ENCODE measurements at places on chromosomes 4 and X. TPM values are rescaled to one million over a fixed set of nuclear protein-coding genes. Genes with fewer than 3 reads are reported as not detected.

DNA sequence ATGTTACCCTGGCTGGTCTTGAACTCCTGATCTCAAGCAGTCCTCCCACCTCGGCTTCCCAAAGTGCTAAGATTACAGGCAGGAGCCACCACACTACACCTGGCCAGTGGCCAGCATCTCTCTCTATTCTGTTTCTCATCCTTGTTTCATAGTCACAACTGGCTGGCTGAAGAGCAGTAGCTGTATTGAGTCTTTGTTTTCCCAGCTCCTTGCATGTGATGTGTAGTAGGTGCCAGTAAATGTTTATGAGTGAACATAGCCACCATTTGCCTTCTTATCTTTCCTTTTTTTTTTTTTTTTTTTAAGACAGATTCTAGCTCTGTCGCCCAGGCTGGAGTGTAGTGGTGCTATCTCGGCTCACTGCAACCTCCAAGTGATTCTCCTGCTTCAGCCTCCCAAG is 23.6 kb downstream of the NUDT9 start:
- peaks cover 15% of the 10 kb centered on the region for H3K36me3 ChIP-seq
- H3K4me3 ChIP-seq, result no peak overlapping the region

DNA sequence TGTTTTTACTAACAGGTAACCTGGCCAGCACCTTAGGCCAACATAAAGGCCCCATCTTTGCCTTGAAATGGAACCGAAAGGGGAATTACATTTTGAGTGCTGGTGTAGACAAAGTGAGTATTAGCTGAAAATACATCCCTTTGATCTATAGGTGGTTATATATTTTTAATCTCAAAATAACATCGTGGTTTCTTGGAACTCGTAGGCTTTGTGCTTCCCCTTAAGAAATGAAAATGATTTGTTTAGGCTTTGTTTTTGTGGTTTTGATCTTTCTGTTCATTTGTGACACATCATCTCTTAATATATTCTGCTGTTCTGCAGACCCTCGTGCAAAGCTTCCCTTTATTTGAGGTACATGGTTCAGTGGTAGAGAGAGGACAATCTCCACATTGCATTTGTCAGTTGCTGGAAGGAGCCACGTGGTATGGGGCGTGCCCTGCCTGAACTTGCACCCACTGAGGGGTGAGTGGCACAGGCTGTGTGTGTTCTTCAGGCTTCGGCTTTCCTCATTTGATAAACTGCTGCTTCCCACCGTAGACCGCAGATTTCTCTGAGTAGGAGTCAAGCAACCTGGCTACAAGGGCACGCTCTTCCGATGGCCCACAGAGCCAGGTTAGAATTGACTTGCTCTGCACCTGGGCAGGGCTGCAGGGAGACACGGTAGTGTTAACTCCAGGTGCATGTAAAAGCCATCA is 72.2 kb downstream of the GPR143 start:
- no peak overlapping the region for H3K27ac ChIP-seq
- H3K36me3 ChIP-seq, result no peaks in the 10 kb centered on the region
- no peaks in the 10 kb centered on the region for H3K27me3 ChIP-seq
- H3K4me1 ChIP-seq, result no peaks in the 10 kb centered on the region

The MAGEA3 gene
- 0.58 TPM for total RNA-seq

The CXCL5 gene
- 0.61 TPM for total RNA-seq

DNA sequence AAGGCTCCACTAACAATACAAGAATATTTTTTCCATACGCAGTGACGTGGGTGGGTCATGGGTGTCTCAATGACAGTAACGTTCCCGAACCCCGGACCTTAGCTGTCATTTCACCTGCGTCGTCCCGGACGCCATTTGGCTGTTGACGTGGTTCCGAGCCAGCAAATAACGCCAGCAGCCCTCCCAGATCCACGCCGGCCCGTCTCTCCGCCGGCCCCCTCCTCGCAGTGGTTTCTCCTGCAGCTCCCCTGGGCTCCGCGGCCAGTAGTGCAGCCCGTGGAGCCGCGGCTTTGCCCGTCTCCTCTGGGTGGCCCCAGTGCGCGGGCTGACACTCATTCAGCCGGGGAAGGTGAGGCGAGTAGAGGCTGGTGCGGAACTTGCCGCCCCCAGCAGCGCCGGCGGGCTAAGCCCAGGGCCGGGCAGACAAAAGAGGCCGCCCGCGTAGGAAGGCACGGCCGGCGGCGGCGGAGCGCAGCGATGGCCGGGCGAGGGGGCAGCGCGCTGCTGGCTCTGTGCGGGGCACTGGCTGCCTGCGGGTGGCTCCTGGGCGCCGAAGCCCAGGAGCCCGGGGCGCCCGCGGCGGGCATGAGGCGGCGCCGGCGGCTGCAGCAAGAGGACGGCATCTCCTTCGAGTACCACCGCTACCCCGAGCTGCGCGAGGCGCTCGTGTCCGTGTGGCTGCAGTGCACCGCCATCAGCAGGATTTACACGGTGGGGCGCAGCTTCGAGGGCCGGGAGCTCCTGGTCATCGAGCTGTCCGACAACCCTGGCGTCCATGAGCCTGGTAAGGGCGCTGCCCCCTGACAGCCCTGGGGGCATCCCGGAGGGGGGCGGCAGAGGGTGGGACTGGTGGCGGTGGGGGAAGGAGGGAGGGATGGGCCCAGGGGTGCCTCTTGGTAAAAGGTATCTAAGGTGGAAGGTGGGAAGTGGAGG is at the start of gene CPE:
CPE (plus strand) TSS at position 264 of the 933 bp plus-strand sequence; CDS start at position 478, 214 bp downstream.
- H3K4me3 ChIP-seq, result peak within 1 kb of the TSS; percentile 68
- DNase-seq, result peak; percentile 61
- H3K36me3 ChIP-seq, result no peaks in the 10 kb centered on the region
- H3K4me1 ChIP-seq, result peaks cover 4% of the 10 kb centered on the region
- H3K27ac ChIP-seq, result peak within 1 kb of the TSS; percentile 57

GRCh38 chr4:113292371-113293042 is 243.1 kb downstream of the ANK2 start:
- no peak overlapping the region for H3K27ac ChIP-seq
- DNase-seq, result peak; percentile 26
- no peaks in the 10 kb centered on the region for H3K36me3 ChIP-seq
- H3K4me3 ChIP-seq, result no peak overlapping the region
- H3K27me3 ChIP-seq, result no peaks in the 10 kb centered on the region

GRCh38 chrX:145844886-145845285 is 27.3 kb downstream of the SLITRK2 start:
- no peak for DNase-seq
- no peaks in the 10 kb centered on the region for H3K4me1 ChIP-seq
- H3K36me3 ChIP-seq, result no peaks in the 10 kb centered on the region
- no peak overlapping the region for H3K4me3 ChIP-seq
- H3K27me3 ChIP-seq, result no peaks in the 10 kb centered on the region

- no peaks in the 10 kb centered on the region for H3K27me3 ChIP-seq
- H3K4me1 ChIP-seq, result peaks cover 5% of the 10 kb centered on the region
- no peaks in the 10 kb centered on the region for H3K36me3 ChIP-seq
Observed at GRCh38 chr4:128333309-128334018, 45.9 kb upstream of the PGRMC2 start.

- H3K4me1 ChIP-seq, result no peaks in the 10 kb centered on the region
- no peak overlapping the region for H3K4me3 ChIP-seq
- no peaks in the 10 kb centered on the region for H3K36me3 ChIP-seq
- no peak overlapping the region for H3K27ac ChIP-seq
Observed at GRCh38 chr4:137749466-137749865, 217.2 kb upstream of the PCDH18 start.

DNA sequence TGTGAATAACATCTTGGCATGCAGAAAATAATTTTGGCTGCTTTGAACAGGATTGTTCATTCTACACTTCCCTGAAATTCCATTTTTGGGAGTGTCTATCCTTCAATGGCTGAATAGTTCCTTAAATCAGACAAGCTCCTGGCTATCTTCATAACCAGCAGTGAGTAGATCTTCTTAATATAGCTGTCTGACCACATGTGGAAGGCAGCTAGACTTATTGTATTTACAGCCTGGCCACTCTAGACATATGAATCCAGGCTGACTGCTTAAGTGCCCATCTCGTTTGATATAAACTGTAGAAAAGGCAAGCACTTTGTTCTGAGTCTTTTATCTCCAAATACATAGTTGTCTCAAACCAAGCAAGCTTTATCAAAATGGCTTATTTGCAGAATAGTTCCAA is 40.0 kb downstream of the PWWP3B start:
- DNase-seq, result no peak
- H3K36me3 ChIP-seq, result no peaks in the 10 kb centered on the region
- no peaks in the 10 kb centered on the region for H3K27me3 ChIP-seq
- no peaks in the 10 kb centered on the region for H3K4me1 ChIP-seq
- H3K4me3 ChIP-seq, result no peak overlapping the region
- no peak overlapping the region for H3K27ac ChIP-seq

The MAGED4 gene
- total RNA-seq, result 96.3 TPM

The ZCCHC18 gene
- 2.1 TPM for total RNA-seq

DNA sequence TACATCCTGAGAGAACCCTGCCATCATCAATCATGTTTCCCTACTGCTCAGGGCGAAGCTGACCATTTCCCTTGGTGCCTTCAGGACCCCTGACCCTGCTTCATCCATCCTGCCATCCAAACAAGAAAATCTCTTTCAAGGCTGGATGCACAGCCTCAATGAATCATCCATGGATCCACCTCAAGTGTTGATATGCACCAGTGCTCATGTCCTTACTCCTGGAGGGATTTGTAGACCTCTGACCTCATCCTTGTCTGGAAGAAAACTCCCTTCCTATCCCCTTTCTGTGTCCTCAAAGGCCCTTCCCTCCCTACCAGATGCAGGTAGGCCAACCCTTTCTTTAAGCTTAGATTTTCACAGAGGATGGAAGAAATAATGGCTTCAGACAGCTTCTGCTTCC is 24.6 kb downstream of the BEX3 start:
- no peaks in the 10 kb centered on the region for H3K27me3 ChIP-seq
- H3K4me3 ChIP-seq, result no peak overlapping the region
- no peaks in the 10 kb centered on the region for H3K36me3 ChIP-seq

The BTK gene
- 0.79 TPM for total RNA-seq

The PCDH7 gene
- total RNA-seq, result 40.8 TPM

The VSIG4 gene
- not detected for total RNA-seq

The CNOT6L gene
- total RNA-seq, result 34.0 TPM

GRCh38 chr4:142557239-142557801 is 288.8 kb downstream of the INPP4B start:
- peaks cover 4% of the 10 kb centered on the region for H3K4me1 ChIP-seq
- H3K4me3 ChIP-seq, result no peak overlapping the region
- no peak for DNase-seq
- H3K27ac ChIP-seq, result no peak overlapping the region
- H3K27me3 ChIP-seq, result no peaks in the 10 kb centered on the region

DNA sequence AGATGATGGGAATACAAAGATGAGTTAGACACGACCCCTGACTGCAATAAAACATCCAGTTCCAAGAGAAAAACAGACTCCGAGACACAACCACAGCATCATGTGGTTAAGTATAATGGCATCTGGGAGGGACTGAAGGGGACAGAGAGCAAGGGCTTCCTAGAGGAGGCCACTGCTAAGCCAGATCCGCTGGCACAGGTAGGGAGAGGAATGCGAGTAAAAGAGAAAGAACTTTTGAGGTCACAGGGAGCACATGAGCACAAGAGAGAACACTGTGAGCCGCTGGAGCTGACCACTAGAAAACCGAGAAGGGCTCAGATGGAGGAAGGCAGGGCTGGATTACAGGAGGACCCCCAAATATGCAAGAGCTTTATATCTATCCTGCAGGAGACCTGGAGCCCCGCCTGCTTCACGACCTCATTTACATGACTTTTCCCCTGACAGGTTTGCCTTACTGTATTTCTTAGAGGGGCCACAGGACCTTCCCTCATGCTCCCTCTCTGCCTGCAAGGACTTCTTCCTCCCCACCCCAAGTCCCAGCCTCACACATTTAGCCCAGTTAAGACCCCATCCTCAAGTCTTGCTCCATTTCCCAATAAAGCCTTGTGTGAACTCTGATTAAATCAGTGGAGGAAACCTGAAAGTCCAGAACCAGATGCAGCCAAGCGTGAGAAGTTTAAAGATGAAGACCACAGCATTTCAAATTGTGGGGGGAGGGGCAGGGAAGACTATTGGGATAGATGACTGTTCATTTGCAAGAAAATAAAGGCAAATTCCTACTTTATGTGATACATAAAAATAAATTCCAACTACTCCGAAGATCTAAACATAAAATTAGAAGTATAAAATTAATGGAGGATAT is 29.6 kb downstream of the MFAP3L start:
- H3K4me1 ChIP-seq, result no peaks in the 10 kb centered on the region
- H3K27me3 ChIP-seq, result no peaks in the 10 kb centered on the region

The MUC7 gene
- total RNA-seq, result not detected

DNA sequence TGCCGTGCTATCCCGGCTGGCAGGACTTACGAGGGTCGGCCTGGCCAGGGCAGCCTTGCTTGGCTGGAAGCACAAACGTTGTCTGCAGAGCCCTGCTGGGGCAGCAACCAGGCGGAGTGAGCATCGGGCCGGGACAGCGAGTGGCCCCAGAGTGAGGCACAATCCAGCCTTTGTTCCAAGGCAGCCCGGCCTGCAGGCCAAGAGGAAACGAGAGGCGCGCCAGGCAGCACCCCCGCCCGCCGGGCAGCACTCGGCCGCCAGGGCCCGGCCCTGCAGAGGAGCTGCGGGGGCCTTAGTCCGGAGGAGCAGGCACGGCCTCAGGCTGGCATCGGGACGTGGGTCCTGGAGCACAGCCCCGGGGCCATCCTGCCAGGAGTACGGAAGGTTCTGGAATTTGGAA is 24.1 kb downstream of the FGFRL1 start:
- peaks cover 28% of the 10 kb centered on the region for H3K4me1 ChIP-seq
- no peaks in the 10 kb centered on the region for H3K36me3 ChIP-seq
- H3K27me3 ChIP-seq, result no peaks in the 10 kb centered on the region
- no peak for DNase-seq
- no peak overlapping the region for H3K4me3 ChIP-seq
- H3K27ac ChIP-seq, result no peak overlapping the region

The SLC34A2 gene
- 0.26 TPM for total RNA-seq

DNA sequence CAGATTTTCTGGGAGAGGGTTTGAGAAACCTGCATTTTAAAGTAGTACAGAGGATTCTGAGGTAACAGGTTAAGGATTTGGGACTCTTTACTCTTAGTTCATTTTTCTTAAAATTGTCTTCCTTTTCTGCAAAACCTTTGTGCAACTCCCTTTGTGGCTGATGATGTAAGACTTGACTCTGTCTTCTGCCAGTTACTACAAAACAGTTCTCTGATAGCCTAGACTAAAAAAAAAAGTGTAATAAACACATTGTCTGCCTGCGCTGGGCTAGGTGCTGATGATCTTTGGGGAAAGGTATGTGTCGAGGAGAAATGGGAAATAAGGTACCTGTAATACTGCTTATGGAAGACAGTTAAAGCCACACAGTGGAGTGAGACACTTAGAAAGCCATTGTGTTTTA is 28.7 kb downstream of the IL13RA1 start:
- DNase-seq, result peak; percentile 3
- H3K4me3 ChIP-seq, result no peak overlapping the region
- H3K4me1 ChIP-seq, result no peaks in the 10 kb centered on the region
- H3K27ac ChIP-seq, result no peak overlapping the region
- no peaks in the 10 kb centered on the region for H3K36me3 ChIP-seq
- no peaks in the 10 kb centered on the region for H3K27me3 ChIP-seq

The PCYT1B gene
- 6.3 TPM for total RNA-seq

The STOX2 gene
- total RNA-seq, result 2.5 TPM

DNA sequence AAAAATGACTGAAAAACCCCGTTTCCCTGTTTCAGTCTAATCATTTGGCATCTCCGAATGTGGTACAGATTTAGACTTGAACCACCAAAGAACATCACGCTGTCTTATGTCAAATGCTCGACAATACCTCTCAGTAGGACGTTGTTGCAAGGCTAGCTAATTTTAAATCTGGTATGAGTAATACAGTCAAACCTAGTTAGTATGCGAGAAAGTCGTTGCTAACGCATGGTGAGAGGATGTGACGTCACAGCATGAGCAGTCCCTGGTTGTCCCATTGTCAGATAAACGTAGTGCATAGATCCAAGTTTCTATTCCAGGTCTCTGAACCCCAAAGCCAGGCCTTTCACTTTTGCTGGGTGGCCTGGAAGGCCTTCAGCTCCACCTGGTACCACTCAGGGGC is 44.7 kb downstream of the SETD7 start:
- peaks cover 7% of the 10 kb centered on the region for H3K4me1 ChIP-seq
- DNase-seq, result peak; percentile 64
- H3K27ac ChIP-seq, result peak overlapping the region; percentile 48
- H3K36me3 ChIP-seq, result peaks cover 22% of the 10 kb centered on the region
- H3K4me3 ChIP-seq, result no peak overlapping the region
